Mesendoderm (in vitro differentiated cells): ENCODE measurements at places on chromosomes 4 and X.

GRCh38 chr4:51862199-51862598, 19.2 kb downstream of the DCUN1D4 start:
- no peak overlapping the region for H3K4me3 ChIP-seq
- H3K27ac ChIP-seq: no peak overlapping the region
- DNase-seq: no peak
- no peaks in the 10 kb centered on the region for H3K4me1 ChIP-seq
- no peaks in the 10 kb centered on the region for H3K27me3 ChIP-seq
- H3K36me3 ChIP-seq: peaks cover 1% of the 10 kb centered on the region

DNA sequence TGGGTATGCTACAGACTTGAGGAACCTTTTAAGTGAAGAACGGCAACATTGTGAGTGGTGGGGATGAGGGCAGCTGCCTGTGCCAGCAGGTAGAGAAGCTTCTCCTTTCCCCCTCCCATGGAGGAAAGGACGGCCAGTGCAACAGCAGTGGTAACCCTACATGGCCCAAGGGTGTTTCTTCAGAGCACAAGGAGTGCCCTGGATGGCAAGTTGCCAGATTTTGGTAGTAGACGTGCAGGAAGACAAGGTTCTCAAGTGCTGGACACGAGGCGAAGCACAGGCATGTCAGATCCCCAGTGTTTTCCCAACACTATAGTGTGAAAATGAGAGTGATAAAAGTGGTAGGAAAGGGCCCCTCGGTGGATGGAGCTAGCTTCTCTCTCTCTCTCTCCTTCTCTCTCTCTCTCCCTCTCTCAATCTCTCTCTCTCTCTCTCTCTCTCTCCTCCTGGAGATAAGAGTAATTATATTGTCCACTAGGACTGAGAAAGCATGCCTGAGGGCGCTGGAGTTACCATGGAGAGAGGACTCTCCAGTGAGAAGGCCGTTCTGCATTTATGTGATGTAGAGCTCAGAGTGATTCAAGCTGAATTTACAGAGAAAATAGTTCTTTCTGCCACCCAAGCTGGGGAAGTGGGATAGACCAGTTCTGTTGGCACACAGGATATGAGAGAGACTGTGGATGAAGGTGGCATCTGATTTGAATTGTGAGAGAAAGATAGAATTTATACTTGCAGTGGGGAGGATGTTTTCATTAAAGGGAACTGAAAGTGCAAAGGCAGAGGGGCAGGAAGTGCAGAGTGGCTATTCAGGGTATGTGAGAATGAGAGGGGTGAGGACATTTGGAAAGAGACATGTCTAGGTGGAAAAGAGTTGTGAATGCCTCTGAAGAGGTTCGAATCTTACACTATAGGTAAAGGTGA, 25.7 kb upstream of the TRPC3 start:
- H3K4me3 ChIP-seq: no peak overlapping the region
- H3K36me3 ChIP-seq: no peaks in the 10 kb centered on the region

- no peaks in the 10 kb centered on the region for H3K36me3 ChIP-seq
- H3K27ac ChIP-seq: no peak overlapping the region
- DNase-seq: no peak
- peaks cover 27% of the 10 kb centered on the region for H3K4me1 ChIP-seq
- H3K4me3 ChIP-seq: no peak overlapping the region
- H3K27me3 ChIP-seq: no peaks in the 10 kb centered on the region
Observed at GRCh38 chr4:2869659-2870058, 26.0 kb downstream of the ADD1 start.

DNA sequence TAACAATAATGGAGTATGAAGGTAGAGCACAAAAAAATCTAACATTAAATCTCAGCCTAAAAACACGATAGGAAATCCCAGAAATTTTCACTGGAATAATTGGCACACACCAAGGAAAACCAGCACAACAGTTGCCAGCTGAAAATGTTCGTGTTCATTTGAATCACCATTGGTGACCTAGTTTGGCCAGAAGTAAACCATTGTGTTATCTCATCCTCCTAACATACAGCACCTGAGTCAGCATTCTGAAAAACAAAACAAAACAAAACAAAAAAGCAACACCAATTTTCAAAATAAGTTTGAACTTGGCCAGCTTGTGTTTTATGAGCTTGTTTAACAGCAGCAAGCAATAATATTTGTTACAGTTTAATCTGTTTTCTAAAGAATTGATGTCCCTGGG, 41.1 kb downstream of the UCHL1 start:
- H3K27ac ChIP-seq: no peak overlapping the region
- no peaks in the 10 kb centered on the region for H3K36me3 ChIP-seq
- H3K4me3 ChIP-seq: no peak overlapping the region
- no peaks in the 10 kb centered on the region for H3K27me3 ChIP-seq
